ENCODE measurements at places on chromosomes 5 and 9.

DNA sequence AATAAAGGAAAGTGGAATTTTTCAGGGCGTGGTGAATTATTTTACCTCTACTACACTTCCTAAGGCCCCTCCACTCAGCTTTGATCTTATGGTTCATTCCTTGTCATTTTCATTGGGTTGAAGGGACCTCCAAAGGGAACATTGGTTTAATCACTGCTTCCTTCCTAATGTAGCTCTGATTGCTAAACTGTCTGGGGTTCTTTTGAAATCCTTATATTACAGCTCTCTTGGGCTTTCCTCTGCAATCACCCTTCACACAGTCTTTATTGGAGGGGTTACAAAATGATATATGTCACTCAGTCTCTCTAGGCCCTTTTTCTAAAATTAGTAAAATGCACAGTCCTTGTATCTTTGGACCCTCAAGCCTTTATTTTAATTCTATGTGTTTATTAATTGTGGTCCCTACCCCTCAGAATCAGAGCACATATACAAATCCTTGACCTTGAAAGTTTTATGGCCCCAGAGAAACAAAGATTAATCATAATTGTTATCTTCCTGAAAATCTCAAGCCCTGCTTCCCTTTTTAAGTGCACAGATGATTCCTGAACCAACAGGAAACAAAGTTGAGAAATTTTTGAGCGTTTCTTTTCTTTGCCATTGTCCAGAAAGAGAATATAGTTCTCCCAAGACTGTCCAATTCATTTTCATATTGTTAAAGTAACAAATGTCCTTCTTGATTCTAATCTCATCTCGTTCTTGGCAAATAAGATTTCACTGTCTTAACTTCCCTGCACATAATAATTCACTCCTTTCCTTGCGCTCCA lies 330.0 kb downstream of the ARRDC3 start:
- no peak for DNase-seq

DNA sequence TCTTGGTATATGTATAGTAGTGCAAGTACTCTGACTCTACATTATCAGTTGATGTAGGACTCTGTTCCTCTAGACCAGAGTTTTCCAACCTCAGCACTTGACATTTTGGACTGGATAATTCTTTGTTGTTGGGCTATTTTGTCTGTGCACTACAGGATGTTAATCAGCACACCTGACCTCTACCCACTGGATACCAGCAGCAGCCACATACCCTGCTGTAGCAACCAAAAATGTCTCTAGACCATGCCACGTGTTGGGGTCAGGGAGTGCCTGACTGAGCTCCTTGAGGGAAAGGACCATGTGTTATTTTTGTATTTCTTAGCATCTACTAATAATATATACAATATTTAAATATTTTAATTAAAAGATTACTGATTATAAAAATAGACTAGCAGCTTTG lies 42.7 kb downstream of the TNPO1 start:
- no peak for DNase-seq

DNA sequence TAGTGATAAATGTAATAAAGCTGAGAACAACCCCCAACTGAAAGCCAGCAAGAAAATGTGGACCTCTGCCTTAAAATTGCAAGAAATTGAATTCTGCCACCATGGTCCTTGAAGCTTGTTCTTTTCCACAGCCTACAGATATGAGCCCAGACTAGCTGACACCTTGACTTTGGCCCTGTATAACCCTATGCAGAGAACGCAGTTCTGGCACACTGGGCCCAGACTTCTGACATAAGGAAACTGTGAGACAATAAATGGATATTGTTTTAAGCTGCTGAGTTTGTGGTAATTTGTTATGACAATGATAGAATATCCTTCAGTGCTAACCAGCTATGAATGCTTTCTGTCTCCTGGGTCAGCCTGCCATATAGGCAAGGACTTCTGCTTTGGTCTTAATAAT lies 315.6 kb upstream of the RIOK2 start:
- no peak for DNase-seq

DNA sequence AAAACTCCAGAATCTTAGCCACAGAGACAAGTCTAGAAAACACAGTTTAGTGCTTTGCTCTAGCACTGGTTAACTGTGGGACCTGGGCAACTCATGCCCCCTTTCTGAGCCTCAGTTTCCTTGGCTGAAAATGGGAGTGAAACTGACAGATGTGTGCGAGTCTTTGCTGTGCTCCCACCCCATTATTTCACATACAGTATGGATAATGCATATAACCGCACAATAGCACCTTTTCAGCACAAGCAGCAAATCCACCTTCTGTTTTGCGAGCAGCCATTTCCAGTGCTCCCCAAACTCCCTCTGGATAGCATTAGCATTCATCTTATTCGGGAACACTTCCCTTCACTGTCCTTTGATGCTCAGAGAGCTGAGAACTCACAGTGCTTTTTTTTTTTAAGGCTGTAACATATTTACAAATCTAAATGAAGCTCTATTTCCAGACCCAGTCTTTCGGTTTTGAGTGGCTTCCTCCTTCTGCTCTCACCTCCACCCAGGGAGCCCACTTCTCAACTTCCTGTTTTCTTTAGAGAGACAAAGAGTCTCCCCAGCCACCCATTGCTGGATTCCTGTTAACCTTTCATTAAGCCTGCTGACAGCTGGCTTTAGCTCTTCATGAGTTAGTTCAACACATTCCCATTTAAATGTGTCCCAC lies 49.2 kb downstream of the TIMD4 start:
- no peak for DNase-seq

DNA sequence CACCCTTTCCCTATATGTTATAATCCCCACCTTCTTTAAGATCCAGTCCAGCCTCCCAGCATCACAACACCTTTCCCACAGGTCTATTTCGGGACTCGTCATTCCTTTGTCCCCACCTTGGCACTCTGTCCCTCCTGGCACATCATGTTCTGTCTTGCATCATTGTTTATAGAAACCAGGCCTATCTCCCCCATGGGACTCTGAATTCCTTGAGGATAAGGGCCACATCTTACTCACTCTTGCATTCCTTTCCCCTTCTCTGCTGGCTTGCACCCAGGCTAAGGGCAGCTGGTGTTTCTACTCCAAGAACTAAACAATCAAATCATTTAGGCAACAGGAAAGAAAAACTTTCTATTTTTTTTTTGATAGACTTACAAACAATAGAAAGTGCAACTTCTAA lies 205.7 kb downstream of the AGTPBP1 start:
- peak; percentile 65 for DNase-seq

DNA sequence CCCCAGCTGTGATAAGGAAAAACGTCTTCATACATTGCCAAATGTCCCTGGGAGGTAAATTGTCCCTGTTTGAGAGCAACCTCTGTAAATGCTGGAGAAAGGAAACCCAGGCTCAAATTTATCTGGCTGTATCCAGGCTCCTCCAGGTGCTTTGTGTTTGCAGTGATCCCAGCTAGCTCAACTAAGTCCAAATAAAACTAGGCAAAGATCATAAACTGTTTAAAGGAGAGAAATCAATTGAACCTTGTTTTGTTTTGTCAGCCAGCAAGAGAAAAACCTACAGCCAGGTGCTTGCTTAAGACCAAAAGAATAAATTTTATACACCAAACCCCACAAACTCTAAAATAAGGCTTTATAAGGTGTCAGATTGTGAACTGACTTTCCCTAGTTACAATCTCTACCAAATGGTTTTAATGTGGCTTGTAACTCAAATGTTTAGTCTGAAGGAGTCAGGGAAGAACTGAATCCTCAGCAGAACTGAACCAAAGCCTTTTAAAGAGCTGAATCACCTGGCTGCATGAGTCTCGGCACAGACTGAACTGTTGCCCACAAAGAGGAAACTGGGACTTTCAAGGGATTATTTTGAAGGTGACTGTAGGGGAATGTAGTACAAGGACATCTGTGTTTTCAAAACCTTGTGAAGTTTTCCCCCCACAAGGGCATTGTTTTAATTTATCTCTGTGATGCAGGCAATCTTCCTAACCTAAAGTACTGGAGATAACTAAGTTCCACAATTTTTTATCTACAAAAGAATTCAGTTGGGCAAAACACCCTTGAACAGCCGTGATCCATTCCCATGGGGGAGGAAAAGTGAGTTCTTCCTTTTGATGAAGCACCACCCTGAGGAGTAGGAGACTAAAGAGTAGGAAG lies 201.7 kb upstream of the TARS1 start:
- no peak for DNase-seq

DNA sequence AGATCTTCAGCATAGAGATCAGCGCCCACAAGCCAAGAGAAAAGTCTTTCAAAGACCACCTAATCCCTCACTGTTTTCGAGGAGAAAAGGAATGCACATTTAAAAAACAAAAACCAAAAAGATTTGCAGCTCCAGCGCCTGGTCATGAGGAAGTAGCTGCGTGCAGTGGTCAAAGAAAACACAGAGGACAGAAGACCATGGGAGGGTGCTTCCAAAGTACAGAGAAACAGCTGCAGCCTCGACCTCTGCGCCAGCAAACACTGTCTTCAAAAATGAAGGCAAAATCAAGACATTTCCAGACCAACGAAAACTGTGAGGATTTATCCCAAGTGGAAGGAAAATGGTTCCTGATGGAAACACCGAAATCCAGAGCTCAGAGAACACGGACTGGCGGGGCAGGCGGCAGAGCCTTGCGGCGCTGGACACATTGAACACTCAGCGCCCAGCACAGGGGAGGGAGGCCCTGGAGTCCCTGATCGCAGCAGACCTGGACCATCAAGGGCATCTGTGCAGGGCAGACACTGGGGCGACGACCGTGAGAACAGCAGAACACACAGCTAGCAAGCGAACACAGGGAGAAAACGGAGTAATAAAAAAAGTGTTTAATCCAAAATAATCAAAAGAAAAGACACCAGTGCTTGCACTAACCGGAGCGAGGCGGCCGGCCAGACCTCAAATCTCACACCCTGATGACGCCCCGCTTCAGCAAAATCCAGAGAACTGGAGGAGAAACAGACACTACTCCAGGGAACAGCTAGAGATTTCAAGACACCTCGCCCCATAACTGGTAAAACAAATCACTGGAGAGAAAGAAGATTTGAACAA lies 12.6 kb upstream of the SLC12A7 start:
- DNase-seq: no peak

GRCh38 chr9:209143-209758 lies 5.4 kb upstream of the DOCK8 start:
- no peak for DNase-seq

- DNase-seq: peak; percentile 13
Observed at GRCh38 chr5:80565330-80565729, 4.8 kb downstream of the ANKRD34B start.

- DNase-seq: peak; percentile 15
Observed at GRCh38 chr5:8500426-8500825, 631.5 kb downstream of the MTRR start.

DNA sequence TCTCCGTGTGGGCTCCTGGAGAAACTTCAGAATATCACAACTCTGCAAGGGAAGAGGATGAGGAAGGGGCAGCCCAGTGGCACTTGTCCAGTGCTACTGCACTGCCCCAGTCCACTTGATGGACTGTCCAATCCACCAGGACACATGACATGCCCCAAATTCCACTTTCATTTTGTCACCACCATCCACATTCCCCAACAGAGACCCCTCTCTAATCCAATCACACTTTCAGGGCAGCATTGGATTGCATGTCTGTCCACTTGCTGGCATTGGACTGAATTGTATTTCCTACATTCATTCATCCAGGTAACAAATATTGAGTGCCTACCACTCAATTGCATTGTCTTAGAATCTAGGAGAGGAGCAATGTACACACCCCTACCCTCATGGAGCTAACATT lies 14.8 kb downstream of the HBEGF start:
- DNase-seq: no peak

DNA sequence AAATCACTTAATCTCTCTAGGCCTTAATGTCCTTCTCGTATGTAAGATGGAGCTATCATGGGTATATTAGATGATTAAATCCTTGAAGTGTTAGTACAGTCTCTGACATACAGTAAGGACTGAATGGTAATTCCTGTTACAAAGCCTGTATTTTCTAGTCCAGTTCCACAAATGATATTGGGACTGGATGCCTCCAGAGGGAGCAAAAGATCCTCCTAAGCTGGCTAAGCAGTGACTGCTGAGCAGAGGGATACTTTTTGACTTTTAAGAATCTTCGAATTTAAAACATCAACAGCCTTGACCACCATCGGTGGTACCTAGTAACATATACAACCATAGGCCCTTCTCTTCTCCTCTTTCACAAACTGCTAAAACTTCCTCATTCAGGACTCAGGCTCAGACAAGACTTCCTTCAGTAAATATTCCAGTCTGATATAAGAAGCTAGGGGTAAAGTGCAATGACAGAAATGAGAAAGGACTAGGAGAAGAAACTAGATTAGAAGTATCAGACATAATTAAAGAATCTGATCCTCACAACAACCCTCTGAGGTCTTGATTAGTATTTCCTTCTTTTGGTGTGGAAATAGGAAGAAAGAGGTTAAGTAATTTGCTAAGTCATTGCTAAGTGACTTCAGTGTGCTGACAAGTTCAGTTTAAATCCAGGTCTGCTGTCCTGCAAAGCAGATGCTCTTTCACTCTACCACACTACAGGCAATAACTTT lies 13.9 kb downstream of the PTAR1 start:
- DNase-seq: peak; percentile 48

DNA sequence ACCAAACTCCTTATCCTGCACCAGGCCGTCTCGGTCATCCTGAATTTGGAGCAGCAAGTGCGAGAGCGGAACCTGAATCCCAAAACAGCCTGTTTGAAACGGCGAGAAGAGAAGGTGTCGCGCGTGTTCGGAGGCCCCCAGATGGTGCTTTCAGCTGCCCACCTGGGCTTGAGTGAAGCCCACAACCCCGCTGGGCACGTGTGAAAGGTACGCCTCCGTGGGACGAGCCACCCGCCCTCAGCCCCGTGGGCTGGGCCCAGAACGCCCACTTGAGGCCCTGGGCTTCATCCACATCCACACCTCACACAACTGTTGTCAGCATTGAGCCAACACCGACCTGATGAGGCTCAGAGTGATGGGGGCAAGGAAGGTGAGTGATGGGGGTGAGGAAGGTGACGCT lies 72.8 kb downstream of the INSL6 start:
- no peak for DNase-seq

- DNase-seq: peak; percentile 90
Observed at GRCh38 chr5:139708877-139709581, 60.9 kb downstream of the CXXC5 start.

DNA sequence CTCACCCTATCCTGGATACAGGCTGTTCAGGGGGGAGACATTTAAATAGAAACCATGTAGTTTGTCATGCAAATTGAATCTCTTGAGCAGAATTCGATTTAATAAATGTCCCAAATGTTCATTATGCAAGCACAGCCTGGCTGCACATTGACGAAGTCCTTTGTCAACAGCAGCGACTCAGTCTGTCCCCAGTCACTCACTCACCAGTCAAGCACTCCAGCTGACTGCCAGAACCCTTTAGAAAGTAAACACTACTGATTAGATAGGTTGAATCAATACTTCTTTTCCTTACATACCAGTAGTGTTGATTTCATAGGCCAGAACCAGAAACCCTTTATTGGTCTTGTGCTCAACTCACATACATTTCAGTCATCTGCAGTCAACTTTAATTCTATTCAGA lies 27.5 kb downstream of the CDH6 start:
- no peak for DNase-seq

GRCh38 chr5:167871091-167871490 lies 420.4 kb upstream of the WWC1 start:
- no peak for DNase-seq

DNA sequence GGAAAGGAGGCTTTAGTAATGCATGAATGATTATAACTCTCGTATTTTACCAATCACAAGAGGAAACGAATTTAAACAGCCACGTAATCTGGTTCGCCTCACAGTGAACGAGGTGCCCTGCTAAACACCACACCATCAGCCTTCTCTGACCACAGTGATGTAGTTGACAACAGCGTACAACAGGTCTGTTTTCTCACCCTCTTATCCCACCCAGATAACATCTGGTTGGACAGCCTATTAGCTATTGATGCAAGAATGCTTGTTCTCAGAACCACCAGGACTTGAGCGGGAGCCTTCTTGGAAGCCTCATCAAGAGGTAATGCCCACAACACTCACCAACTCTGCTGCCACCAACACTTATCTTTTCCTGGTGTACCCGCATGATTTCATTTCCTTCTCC lies 23.3 kb downstream of the SLC1A3 start:
- DNase-seq: no peak

Data from EH (cell line).